ENCODE measurements at places on chromosomes 13 and 19.

- no peak for DNase-seq
Measured at GRCh38 chr13:43994999-43995859, 115.5 kb downstream of the LACC1 start.

DNA sequence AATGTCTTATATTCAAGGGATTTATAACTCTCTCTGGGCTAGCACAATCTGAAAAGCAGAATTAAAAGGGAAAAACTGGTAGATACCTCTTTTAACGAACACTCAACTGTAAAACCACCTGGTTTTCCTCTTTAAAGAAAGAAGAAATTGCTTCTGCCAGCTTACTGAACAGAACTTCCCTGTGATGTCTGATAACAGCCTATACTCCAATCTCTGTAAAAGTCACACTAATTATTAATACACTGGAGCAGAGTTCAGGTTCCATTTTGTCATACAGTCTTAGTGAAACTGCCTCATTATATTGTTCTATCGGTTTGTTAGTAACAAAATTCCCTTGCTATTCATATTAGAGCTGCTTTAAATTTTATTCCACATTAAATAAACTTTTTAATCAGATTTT lies 251.0 kb upstream of the STARD13 start:
- no peak for DNase-seq

DNA sequence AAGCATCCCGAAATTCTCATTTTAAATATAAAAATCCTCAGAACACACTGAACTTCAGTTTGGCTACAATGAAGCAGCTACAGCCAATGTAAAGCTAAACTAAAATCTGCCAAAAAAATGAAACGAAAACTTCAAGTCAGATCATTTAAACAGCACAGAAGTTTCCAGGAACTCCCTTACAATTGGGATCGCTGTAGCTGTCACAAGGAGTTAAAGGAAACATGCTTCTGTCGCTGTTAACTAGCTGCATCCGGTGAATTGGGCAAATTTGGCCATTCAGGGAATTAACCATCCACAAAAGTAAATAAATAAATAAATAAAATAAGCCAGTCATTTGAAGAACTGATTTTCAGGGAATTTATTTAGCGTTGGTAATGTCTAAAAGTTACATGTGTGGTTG lies 77.0 kb upstream of the PEG3 start:
- DNase-seq = no peak

DNA sequence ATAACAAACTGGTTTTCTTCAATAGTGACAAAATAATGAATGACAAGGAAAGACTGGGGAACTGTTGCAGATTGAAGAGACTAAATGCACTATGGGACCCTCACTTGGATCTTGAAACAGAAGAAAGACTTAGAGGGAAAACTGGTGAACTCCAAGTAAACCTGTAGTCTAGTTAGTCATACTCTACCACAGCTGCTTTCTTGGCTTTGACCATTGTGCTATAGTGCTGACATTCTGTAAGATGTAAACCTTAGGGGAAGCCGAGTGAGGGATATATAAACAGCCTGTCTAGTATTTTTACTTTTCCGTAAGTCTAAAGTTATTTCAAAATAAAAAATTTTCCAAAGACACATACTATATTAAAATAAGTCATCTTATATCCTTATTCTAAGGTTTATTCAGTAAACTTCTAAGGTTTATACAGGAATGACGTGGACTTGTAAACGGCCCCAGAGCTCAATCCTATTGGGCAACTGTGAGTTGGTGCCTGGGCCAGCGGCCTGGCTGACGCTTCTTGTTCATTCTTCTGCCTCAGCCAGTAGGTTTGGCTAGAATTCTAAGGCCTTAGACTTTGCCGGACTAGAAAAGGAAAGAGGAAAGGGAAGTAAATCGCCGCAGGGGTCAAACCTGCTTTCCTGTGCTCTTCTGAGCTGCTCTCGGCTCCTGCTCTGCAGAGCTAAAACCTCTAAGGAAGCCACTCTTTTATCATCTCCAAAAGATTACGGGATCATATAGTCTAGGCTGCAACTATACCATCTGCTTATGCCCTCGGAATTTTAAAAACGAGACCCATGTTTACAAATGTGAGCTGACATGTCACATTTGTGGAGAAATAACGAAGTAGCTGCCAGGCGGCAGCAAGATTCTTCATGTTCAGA lies 33.6 kb upstream of the UBE2L5 start:
- no peak for DNase-seq

GRCh38 chr13:32206097-32206740 lies 108.9 kb downstream of the ZAR1L start:
- no peak for DNase-seq

DNA sequence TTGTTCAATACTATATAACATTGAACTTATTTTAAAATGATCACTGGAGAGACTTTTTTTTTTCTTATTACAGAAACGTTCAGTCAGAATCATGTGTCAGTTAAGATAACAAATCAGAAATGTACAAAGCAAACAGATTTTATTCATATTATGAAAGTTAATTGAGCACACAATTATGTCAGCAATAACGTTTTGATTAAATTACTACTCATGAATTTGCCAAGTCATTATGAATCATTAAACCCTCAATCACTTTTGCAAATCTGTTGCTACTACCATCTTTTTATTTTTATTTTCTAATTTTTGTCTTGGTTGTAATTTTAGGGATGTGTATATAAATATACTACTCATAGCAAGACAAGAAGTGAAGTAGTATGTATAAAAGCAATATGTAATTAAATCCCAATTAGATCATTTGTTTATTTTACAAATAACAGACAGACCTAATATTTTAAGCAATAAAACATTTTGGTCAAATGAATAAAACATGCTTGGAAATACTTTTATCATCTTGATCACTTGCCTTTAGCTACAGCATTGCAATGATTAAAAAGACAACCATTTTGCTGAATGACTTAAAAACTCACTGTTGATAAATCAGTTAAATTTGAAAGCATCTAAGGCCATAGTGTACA lies 893.4 kb upstream of the MIR17HG start:
- DNase-seq = no peak

- DNase-seq = no peak
Measured at GRCh38 chr13:43848001-43848649, 31.4 kb downstream of the CCDC122 start.

- no peak for DNase-seq
Measured at GRCh38 chr19:31072451-31072850, 276.8 kb downstream of the TSHZ3 start.

DNA sequence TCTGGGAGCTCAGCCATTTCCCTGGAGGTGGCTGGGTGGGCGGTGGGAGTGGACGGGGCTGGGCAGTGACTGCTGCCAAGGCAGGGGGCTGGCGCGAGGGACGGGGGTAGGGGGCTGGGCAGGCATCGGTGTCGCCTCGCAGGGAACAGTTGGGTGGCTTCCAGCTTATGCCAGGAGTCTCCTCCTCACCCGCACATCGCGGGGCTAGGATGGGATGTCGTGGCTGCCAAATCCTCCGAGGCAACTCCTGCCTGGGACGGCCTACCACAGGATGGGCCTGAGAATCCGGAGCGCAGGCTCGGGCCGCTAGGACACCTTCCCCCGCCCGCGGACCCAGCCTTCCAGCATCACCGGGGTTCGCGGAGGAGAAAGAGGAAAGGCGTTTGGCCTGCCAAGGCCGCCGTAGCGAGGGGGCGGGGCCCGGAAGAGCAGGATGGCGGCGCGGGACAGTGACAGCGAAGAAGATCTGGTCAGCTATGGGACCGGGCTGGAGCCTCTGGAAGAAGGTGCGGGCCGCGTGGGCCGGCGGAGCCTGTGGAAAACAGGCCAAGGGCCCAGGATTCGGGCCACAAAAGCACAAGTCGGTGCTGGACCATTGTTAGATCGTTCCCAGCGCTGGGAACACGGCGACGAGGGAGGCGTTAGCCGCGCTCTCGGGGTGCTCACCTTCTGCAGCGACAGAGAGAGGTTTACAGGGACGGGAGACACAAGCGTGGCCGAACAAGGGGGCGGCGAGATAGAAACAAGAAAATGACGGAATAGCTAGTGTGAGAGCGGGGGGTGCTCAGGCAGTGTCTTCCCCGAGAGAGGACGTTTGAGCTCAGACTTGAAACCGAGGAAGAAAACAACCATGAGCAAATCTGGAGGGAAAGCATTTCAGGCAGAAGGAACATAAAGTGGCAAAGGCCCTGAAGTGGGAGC lies at the start of gene GPATCH1:
TSS of gene GPATCH1 (plus strand) at position 421 of the 921 bp plus-strand sequence. CDS start at position 434, 13 bp downstream.
- DNase-seq = no peak
